ENCODE measurements at places on chromosomes 5 and 9.

- no peak for DNase-seq
Measured at GRCh38 chr5:139805545-139805944, 9.9 kb downstream of the PSD2 start.

GRCh38 chr9:136707011-136707410, 5.4 kb upstream of the DIPK1B start:
- DNase-seq: no peak

DNA sequence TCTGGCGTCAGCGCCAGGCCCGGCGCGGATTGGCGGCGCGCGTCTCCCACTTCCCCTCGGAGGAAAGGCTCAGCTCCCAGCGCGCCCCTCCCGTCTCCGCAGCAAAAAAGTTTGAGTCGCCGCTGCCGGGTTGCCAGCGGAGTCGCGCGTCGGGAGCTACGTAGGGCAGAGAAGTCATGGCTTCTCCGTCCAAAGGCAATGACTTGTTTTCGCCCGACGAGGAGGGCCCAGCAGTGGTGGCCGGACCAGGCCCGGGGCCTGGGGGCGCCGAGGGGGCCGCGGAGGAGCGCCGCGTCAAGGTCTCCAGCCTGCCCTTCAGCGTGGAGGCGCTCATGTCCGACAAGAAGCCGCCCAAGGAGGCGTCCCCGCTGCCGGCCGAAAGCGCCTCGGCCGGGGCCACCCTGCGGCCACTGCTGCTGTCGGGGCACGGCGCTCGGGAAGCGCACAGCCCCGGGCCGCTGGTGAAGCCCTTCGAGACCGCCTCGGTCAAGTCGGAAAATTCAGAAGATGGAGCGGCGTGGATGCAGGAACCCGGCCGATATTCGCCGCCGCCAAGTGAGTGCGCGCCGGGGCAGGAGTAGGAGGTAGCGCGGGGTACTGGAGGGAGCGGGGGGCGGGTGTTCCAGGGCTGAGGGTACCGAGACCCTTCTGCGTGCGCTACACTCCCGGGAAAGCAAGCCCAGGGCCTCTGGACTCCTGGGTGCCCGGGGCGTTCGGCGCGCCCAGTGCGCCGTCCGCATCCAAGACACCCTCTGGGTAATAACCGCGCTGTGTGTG, at the start of gene MSX2:
Gene MSX2, plus strand, starts transcription at position 99 of the 777 bp plus-strand sequence. Its CDS starts 78 bp downstream, at position 177.
- peak; percentile 87 for DNase-seq

DNA sequence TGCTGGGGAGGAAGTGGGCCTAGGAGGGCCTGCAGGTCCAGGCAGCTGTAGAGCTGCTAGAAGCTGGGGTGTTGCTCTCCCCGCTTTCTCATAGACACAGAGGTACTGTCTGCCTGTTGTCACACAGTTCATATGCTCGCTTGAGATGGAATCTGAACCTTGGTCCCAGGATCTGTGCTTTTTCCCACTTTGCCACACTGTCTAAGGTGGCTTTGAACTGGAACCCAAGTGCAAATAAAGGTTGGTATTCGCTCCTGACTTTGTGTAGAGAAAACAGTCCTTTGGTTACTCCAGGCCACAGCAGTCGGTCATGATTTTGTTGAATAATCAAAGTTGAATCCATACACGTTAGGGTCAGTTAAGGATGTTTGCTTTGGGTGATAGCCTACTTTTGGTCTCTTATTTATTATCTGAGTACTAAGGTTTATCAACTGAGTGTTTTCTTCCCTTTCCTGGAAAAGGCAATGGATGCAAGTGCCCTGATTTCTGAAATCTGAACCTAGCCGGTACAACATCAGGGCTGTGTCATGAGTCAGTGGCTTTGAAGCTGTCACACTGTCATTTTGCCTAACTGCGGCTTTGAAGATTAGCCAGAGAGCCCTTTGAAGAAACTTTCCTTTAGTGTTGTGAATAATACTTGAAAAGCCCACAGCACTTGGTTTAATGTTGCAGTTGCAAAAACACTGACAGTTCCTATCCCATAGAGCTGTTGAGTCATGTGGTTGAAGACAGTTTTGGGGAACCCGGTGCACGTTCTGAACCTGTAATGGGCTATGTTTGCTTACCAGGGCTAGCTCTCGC, 41.3 kb downstream of the HABP4 start:
- DNase-seq: no peak

DNA sequence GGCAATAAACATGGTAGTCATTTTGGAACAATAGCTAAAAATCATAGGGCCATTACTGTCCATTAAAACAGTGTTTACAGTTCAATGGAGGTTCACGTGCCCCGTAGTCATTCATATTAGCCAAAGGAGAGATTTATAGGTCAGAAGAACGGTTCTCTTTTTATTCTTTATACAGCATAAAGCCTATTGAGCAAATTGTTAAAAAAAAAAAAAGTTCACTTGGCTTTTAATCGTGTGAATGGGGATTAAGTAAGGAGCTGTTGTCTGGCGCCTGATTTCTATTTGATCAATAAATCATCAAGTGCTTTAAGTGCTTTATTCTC, 69.1 kb upstream of the TBCA start:
- DNase-seq: no peak

DNA sequence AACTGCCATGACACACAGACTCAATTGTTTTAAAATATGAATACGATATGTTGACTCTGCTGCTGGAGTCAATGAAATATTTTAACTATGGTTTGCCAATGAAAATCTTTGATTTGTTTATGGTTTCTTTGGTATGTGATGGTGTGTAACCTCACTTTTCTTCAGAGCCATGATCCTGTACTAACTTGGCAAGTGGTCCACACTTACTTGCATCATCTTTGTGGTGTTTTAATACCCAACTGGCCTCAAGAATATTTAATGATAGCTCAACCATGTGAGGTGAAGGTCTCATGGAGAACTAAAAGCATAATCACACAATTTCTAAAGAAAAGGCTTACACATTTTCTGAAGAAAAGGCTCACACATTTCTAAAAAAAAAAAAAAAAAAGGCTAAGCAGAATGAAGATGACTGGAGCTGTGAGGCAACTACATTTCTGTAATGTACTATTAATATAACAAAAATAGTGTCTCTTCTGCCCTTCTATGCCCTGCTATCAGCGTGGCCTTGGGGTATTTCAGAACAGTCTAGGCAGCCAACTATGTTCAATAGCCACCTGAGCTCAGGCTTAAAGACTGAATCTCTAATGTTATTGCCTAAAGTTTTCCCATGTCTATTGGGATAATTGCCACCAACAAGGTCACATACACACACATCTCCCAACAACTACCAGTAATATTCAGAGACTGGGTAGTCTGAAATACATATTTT, 395.0 kb downstream of the MLLT3 start:
- DNase-seq: no peak

- no peak for DNase-seq
Measured at GRCh38 chr5:95673081-95673480, 9.7 kb downstream of the SPATA9 start.

DNA sequence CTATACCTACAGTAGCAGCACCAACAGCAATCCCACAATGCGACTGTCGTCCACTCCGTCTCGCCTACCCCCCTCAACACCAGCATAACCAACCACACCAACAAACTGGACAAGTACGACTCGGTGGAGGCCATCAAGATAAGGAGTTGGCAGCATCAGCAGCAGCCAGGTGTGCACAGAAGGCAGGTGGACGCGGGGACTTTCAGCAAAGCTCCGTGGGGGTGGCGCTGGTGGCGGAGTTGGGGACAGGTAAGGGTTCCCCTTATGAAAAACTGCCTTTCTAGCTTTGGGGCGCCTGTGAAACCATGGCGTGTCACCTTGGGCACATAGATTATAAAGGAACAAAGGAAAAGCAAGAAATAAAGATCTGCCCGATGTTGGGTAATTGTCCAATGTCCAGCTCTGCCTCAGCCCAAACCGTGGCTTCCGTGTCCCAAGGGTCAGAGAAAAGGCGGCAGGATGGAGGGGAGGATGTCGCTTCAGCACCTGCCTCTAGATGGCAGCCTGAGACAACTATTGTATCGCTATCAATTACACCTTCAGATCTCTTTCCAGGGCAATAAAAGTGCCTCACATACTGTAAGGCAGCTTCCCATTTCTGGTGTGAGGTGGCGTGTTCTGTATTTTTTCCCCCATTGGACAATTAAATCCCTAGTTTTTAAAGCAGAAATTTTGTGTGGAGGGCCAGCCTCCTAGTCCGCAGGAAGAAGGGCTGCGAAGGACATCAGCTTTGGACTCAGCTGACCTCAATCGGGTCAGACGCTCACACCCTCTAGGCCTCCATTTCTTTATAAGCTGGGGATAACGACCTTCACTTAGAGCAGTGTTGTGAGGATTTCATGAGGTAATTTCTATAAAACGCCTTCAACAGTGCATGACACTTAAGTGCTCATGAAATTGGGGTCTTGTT, 58.8 kb downstream of the MTRR start:
- DNase-seq: peak; percentile 61

DNA sequence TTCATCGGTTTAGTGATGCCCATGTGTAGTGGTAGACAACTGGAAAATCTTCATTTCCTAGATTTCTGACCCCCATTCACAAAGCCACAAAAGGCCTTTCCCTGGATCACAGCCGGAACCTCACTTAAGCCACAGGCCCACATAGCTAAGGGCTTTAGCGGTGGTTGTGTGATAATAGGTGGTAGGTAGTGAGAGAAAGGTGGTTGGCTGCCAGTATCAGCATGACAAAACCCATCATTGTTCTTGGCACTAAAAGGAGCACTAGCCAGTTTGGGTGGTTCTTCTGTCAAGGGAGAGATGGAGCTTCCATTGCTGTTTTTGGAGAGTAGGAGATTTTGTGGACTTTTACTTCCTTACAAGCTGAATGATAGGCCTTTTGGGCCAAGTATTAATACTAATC, 9.7 kb upstream of the SLC36A2 start:
- DNase-seq: no peak

- DNase-seq: no peak
Measured at GRCh38 chr5:1914471-1914870, 31.7 kb upstream of the IRX4 start.

GRCh38 chr5:41191249-41191648, 22.1 kb downstream of the C6 start:
- no peak for DNase-seq

DNA sequence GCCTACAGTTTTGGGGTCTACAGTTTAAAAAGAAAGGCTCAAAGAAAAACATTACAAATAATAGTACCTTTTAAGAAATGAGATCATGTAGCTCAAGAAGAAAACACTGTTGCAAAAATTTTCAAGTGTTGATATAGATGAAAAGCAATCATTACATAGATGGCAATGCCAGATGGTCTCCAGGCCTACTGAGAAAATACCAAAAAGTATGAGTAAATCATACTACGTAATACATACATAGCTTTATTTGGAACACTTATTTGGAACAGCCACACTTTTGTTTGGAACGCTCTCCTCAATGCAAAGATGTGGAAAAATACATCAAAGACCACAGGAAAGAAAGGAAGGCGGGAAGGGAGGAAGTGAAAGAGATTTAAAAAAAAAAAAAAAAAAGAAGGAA, 44.1 kb downstream of the MARCHF11 start:
- DNase-seq: no peak

DNA sequence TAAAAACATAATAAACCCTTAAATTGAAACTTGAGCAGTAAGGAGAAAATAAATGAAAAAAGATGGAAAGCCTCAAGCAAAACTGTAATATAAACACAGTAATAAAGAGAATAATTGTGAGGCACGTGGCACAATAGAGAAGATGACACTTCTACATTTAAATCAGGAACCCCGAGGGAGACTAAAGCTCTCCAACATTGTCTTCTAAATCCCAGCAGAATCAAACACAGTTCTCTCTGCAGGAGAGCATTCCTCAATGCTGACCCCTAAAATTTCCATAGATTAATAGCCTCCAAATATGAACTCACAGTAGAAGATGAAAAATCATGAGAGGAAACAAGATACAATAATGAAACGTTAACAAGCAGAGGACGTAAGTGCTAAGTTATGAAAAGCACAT, 721.2 kb upstream of the COX7C start:
- DNase-seq: no peak

GRCh38 chr9:2727966-2728613, 10.8 kb downstream of the KCNV2 start:
- peak; percentile 41 for DNase-seq

DNA sequence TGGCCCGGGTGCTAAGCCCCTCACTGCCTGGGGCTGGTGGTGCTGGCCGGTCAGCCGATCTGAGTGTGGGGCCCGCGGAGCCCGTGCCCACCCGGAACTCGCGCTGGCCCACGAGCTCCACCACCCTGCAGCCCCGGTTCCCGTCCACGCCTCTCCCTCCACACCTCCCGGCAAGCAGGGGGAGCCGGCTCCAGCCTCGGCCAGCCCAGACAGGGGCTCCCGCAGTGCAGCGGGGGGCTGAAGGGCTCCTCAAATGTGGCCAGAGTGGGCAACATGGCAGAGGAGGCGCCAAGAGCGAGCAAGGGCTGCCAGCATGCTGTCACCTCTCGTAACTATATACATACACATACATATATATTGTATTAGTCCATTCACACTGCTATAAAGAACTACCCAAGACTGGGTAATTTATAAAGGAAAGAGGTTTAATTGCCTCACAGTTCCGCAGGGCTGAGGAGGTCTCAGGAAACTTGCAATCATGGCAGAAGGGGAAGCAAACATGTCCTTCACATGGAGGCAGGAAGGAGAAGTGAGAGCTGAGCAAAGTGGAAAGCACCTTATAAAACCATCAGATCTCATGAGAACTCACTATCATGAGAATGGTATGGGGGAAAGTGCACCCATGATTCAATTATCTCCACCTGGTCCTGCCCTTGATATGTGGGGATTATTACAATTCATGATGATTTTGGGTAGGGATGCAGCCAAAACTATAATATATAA, 56.8 kb downstream of the LIX1 start:
- DNase-seq: no peak

GRCh38 chr9:98450496-98450895, 195.0 kb upstream of the TBC1D2 start:
- no peak for DNase-seq

GRCh38 chr9:15531380-15531779, 20.6 kb upstream of the PSIP1 start:
- DNase-seq: no peak

DNA sequence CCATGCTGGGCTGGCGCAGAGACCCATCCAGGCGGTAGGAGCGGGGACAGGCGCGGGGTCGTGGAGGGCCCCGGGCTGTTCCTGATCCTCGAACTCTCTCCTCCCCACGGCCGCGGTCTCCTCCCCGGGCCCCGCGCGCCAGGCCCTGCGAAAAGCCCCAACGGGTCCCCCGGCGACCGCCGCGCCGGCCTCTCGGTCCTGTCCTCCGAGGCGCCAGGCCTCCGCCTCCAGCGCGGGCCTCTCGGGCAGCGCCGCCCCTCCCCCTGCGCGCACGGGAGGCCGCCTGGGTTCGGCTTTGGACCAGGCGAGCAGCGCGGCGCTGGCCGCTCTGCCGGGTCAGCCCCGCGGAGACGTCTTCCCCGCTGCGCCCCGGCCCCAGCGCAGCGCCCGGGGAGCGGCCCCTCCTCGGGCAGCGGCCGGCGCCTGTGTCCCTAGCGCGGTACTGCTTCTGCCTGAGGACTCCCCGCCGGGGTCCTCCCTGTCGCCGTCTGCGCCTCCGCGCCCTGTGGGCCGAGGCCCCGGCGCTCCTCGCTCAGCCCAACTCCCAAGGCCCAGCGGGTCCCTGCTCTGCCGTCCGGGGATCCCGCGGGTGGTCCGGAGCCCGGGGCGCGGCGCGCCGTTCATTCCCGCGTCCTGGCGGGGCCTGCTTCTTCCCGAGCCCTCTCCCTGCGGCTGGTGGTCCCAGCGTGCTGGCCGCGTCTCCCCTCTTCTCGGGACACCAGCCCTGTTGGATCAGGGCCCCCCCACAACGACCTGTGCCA, 13.4 kb downstream of the COL23A1 start:
- DNase-seq: no peak

- DNase-seq: no peak
Measured at GRCh38 chr5:131384173-131384572, 120.3 kb downstream of the CDC42SE2 start.

- DNase-seq: no peak
Measured at GRCh38 chr5:36057386-36057785, 9.3 kb downstream of the UGT3A2 start.

GRCh38 chr5:156401804-156402203, 74.8 kb downstream of the SGCD start:
- no peak for DNase-seq

All from thyroid gland (tissue), 4 donors.